ENCODE measurements at places on chromosomes 16 and 17. TPM values are rescaled to one million over a fixed set of nuclear protein-coding genes. Genes with fewer than 3 reads are reported as not detected.

DNA sequence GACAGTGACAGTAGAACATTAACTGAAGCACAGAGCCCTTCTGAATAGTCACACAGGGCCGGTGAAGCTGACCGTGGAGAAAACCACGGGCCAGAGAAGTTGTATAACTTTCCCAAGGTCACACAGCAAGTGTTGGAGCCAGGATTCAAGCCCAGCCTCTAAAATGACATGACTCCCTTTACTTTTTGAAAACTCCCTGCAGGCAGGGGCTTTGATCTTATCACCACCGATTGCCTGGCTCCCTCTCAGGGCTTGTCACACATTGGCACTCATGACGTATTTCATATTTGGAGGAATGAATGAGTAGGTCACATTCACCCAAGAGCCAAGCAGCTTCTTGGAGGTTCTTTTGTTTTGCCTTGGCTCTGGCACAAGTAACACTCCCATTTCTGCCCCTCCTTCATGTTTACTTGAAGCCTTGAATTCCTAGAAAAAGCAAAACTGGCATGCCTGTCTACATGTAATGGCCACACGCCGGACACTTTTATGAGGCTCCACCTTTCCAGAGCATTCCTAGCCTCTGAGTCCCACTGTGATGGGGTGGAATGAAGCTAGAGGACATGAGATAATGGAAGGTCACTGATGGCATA is 13.3 kb upstream of the RBBP6 start:
- no peaks in the 10 kb centered on the region for H3K36me3 ChIP-seq
- H3K27me3 ChIP-seq = peaks cover 2% of the 10 kb centered on the region
- no peak overlapping the region for H3K27ac ChIP-seq
- H3K4me3 ChIP-seq = no peak overlapping the region

GRCh38 chr16:78432451-78432850 is 333.0 kb downstream of the WWOX start:
- no peaks in the 10 kb centered on the region for H3K4me1 ChIP-seq
- no peak overlapping the region for H3K27ac ChIP-seq
- no peak for DNase-seq
- H3K27me3 ChIP-seq = no peaks in the 10 kb centered on the region
- H3K36me3 ChIP-seq = no peaks in the 10 kb centered on the region
- H3K4me3 ChIP-seq = no peak overlapping the region

GRCh38 chr16:3764409-3764808 is 47.1 kb upstream of the TRAP1 start:
- H3K36me3 ChIP-seq = peaks cover 11% of the 10 kb centered on the region
- no peak for DNase-seq
- no peak overlapping the region for H3K4me3 ChIP-seq

- H3K4me3 ChIP-seq = no peak overlapping the region
- H3K36me3 ChIP-seq = no peaks in the 10 kb centered on the region
- no peak overlapping the region for H3K27ac ChIP-seq
- no peak for DNase-seq
These were observed 34.6 kb downstream of the ERN1 start for GRCh38 chr17:64095144-64095882.

- H3K27ac ChIP-seq = no peak overlapping the region
- no peak overlapping the region for H3K4me3 ChIP-seq
- no peaks in the 10 kb centered on the region for H3K27me3 ChIP-seq
- DNase-seq = no peak
- H3K36me3 ChIP-seq = no peaks in the 10 kb centered on the region
These were observed 199.1 kb downstream of the HS3ST3B1 start for GRCh38 chr17:14499976-14500375.

DNA sequence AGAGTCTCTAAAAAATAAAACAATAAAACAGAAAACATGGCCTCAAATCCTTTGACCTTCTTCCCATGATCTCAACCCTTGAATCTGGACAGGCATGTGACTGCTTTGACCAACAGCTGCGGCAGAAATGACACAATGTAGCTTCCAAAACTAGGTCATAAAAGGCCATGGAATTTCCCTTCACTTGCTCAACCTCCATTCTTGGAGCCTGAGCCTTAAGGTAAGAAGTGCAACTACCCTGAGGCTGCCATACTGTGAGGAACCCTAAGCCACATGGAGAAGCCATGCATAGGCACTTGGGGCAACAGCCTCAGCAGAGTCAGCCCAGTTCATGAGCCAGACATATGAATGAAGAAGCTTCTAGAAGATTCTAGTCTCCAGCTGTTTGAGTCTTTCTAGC is 75.7 kb upstream of the BRD7 start:
- no peak overlapping the region for H3K4me3 ChIP-seq
- DNase-seq = no peak
- H3K36me3 ChIP-seq = no peaks in the 10 kb centered on the region
- no peaks in the 10 kb centered on the region for H3K4me1 ChIP-seq
- H3K27me3 ChIP-seq = no peaks in the 10 kb centered on the region

DNA sequence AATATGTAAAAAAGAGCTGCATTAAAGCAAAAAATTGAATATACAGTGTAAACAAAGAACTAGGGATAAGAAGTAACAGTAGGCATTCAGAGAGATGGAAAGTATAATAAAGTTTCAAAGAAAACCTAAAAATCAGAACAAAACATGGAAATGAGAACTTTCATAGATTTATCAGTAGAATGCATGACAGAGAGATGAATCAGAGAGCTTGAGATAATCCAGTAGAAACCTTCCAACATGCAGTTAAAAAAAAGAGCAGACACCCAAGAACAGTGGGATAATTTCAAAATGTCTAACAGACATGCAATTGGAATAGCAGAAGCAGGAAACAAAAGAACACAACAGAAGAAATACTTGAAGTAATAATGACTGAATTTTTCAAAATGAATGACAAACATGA is 1384.2 kb downstream of the CDH11 start:
- no peak overlapping the region for H3K27ac ChIP-seq
- H3K36me3 ChIP-seq = no peaks in the 10 kb centered on the region
- H3K27me3 ChIP-seq = no peaks in the 10 kb centered on the region
- DNase-seq = no peak
- no peak overlapping the region for H3K4me3 ChIP-seq

Gene TBC1D3I
- total RNA-seq = 1.3 TPM

Gene KRT15
- total RNA-seq = 2.8 TPM

Gene IL17C
- total RNA-seq = not detected

Gene C16orf89
- total RNA-seq = not detected
